Esophagus squamous epithelium (tissue), 5 donors: ENCODE measurements at places on chromosomes 7 and 10. TPM values are rescaled to one million over a fixed set of nuclear protein-coding genes. Genes with fewer than 3 reads are reported as not detected.

GRCh38 chr7:142878315-142878714 lies 7.2 kb downstream of the TRPV6 start:
- no peak for DNase-seq

DNA sequence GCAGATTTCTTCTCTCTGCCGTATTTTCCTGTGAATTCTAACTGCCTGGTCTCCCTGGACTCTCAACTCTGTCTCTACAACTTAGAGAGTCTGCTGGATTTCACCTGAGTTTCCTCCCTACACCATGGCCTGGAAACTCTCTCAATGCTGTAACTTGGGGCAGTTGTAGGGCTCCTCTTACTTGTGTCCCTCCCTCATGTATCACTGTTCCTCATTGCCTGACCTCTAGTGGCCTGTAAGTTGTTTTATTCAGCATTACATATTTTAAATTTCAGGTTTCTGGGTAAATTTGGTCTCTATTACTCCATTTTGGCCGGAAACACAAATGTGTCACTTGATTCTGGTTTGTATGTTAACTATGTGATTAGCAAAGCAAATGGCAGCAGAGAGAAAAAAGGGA lies 70.9 kb downstream of the DYNC1I1 start:
- DNase-seq: no peak

DNA sequence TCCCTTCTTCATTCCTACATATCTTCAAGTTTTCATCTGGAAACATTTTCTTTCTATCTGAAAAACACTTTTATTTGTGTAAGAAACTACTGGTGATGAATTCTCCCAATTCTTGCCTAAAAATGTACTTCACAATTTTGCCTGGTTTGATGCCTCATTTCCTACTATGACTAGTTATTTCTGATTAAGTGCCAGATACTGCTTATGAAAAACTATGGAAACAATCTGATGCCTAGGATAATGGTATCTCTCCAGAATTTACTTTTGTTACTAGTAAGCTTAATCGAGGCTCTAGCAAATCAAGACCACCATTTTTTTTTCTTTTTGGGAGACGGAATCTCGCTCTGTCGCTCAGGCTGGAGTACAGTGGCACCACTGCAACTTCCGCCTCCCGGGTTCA lies 31.3 kb downstream of the CACUL1 start:
- no peak for DNase-seq

- no peak for DNase-seq
These were observed 114.7 kb downstream of the RPS24 start for GRCh38 chr10:78148216-78148960.

- DNase-seq: no peak
These were observed 9.1 kb downstream of the KLF6 start for GRCh38 chr10:3775696-3776551.

- no peak for DNase-seq
These were observed 996.4 kb downstream of the KCNMA1 start for GRCh38 chr10:76641215-76641614.

DNA sequence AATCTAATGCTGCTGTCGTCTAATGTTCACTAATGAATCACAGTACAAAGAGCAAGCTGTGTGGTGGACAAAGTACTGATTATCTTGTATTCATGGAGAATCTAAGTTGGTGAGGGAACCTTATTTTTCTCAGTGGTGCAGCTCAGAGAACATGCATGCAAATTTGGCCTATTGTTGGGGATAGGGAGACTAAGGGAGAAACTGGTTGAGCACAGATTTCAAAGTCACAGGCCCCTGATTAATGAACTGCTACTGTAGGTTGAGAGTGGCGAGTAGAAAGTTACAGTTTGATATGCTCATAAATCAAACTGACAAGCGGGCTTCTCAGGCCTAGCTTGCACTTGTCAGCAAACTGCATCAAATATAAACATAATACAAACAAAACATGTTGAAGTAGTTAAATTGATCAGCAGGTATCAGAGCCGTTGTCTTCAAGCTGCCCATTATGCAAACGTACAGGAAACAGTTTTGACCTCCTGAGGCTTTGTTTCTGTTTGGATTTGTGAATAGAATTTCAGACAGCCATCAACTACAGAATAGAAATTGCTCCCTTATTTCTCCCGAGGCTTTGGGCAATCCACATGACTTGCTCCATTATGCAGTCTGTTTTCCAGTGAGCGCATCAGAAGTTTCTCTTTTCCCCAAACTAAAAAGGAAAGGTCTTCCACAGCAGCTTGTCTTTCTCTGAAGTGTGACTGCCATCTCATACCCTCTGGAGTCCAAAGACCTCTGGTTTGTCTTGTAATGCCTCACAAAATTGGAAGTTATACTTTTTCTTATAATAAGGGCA lies 215.8 kb downstream of the FOXP2 start:
- DNase-seq: no peak

DNA sequence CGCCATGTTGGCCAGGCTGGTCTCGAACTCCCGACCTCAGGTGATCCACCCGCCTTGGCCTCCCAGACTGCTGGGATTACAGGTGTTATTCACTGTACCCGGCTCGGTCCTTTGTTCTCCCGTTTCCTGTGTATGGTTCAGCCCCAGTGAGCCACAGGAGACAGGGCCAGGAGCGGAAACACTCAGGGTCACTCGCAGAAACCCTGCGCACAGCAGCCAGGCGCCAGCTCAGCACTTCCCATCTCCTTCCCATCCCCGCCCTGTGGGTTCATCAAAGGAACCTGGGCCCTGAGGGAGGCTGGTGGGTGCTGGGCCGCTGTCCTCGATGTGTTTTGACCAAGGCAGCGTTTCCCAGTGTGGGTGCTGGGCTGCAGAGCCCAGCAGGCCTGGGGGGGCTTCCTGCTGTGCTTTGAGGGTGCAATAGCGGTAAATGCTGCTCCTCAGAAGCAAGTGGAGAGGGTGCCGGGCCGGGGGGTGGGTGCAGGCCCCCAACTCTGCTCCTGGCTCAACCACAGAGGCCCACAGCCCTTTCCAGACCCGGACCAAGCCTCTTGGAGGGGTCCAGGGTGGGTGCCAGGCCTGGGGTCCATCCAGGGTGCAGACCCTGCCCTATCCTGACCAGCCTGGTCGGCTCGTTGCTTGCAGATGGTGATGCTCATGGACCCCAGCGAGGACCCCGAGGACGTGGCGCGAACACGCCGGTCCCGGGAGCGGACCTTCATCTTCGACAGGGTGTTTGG lies 15.3 kb upstream of the CHST12 start:
- no peak for DNase-seq

DNA sequence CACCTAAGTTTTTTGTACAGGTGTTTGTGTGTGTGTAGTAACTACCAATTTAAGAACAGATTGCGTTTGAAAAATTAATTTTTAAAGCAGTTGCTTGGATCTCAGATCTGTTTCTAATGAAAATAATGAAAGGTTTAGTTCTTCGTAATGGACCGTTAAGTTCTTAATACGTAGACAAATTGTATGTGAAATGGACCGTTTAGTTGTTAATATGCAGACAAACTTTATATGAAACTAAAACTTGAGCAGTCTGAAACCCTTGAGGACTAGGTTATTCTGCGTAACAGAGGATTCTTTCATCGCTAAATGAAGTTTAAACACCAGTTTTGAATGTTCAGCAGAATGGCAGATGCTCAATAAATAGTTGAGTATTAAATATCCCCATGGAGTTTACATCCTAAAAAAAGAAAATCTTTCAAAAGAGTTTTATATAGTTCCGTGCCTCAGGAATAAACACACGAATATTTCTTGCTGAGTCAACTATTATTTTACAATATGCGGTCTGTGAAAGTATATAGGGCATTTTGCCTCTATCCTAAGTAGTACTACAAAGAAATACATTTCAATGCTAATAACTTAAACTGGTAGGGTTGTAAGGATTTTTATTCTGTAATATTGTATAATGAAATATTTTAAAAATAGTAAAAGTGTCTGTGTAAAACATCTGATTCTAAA lies 1.2 kb downstream of the DBF4 start:
- no peak for DNase-seq

DNA sequence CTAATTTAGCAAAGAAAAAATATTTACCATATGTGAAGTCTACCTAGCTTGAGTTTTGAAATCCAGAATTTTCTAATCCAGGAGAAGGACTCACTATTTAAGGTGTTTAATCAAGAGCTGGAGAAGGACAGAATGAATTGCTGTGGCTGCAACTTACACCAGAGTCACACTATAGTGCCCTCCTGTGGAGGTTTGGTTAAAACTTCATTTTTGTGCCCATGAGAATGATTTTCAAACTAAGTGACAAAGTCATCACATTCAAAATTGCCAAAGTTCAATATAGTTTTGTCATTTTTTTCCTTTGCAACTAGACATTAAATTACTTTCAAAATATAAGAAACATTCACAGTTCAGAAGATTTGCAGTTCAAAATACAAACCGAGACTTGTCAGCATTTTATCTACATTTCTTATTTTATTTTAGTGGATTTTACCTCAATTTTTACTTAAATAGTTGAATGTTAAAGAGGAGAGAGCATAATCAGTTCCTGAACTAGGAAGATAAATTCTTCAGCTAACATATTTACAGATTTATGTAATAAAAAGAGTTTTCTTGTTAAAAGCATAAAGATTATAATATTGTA lies 70.7 kb downstream of the CABCOCO1 start:
- DNase-seq: no peak

DNA sequence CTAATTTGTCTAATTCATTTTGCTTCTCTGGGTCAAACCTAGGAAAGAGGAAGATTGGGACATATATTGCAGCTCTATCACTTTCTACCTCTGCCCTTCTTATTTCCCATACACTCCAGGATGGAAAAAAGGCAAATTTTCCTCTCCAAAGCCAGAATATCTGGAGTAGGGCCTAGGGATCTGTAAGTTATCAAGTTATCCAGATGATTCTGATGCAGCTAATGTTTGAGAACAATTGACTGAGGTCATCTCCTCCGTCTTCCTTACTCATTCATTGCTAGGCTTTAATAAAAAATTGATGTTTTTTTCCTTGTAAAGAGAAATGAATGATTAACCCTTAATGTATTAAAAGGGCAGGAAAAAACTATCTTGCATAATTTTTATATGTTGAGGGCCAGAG lies 211.9 kb upstream of the GLI3 start:
- no peak for DNase-seq

GRCh38 chr7:158726277-158726807 lies 21.7 kb upstream of the NCAPG2 start:
- DNase-seq: no peak

- DNase-seq: no peak
These were observed 104.0 kb downstream of the SLIT1 start for GRCh38 chr10:97081621-97082235.

- DNase-seq: no peak
These were observed 14.9 kb upstream of the GIMAP8 start for GRCh38 chr7:150435390-150436073.

The MUC3A gene
- total RNA-seq: not detected

The SLC25A13 gene
- 26.3 TPM for total RNA-seq

The PLXDC2 gene
- 43.1 TPM for total RNA-seq

The VCL gene
- 65.0 TPM for total RNA-seq

The SH2B2 gene
- 3.4 TPM for total RNA-seq

The CLRN3 gene
- total RNA-seq: not detected

The OR6V1 gene
- total RNA-seq: not detected

The TRIM74 gene
- not detected for total RNA-seq

The UTF1 gene
- total RNA-seq: not detected

The FAM241B gene
- total RNA-seq: 1.2 TPM

The GARS1 gene
- 101 TPM for total RNA-seq

The GCK gene
- total RNA-seq: not detected

The RNLS gene
- total RNA-seq: 7.9 TPM
